Activated naive CD8-positive, alpha-beta T cell treated with anti-CD3 and anti-CD28 coated beads, Interleukin-2, amount 50 U/mL, for 16 hours (primary cell): ENCODE measurements at places on chromosomes 16 and 17.

GRCh38 chr17:13626703-13627102 is 25.0 kb upstream of the HS3ST3A1 start:
- DNase-seq: no peak

DNA sequence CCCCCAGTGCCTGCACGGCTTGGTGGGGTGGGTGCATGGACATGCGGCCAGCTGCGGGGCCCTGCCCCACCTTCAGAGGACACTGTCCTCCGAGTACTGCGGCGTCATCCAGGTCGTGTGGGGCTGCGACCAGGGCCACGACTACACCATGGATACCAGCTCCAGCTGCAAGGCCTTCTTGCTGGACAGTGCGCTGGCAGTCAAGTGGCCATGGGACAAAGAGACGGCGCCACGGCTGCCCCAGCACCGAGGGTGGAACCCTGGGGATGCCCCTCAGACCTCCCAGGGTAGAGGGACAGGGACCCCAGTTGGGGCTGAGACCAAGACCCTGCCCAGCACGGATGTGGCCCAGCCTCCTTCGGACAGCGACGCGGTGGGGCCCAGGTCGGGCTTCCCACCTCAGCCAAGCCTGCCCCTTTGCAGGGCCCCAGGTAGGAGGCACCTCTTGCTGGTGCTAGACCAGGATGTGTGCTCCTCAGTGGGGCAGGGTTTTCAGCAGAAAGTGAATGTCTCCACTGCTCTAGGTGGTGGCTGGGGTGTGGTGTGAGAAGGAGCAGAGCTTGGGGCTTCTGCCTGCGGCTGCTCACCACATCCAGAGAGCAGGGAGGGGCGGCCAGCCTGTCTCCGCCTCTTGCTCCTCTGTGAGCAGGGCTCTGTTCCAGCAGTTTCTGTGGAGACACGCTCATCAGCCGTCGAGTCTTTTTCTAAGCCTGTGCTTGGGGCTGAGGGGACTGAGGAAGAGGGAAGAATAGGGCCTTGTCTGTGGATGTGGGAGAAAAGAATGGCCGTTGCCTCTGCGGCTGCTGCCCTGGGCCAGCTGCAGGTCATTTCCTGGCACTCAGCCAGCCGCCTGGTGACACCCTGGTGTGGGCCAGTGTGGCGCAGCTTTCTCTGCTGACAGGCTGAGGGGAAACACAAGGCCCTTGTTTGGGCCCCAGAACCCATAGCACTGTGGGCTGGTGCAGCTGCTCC is 2.2 kb downstream of the ZNF276 start:
- peak; percentile 30 for DNase-seq

DNA sequence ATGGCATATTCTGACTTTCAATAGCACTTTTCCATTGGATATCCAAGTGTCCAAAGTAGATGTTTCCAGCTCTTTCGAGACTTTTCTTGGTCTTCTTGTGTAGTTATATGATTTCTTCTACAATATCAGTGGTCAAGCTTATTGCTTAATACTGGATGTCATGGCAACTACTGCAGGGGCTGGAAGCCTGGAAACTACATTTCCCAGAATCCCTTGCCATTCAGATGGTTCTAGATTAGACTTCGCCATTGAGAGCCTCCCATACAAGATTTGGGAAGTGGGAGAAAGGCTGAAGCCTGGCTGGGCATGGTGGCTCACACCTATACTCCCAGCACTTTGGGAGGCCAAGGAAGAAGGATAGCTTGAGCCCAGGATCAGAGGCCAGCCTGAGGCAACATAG is 153.6 kb downstream of the C16orf95 start:
- DNase-seq: no peak

DNA sequence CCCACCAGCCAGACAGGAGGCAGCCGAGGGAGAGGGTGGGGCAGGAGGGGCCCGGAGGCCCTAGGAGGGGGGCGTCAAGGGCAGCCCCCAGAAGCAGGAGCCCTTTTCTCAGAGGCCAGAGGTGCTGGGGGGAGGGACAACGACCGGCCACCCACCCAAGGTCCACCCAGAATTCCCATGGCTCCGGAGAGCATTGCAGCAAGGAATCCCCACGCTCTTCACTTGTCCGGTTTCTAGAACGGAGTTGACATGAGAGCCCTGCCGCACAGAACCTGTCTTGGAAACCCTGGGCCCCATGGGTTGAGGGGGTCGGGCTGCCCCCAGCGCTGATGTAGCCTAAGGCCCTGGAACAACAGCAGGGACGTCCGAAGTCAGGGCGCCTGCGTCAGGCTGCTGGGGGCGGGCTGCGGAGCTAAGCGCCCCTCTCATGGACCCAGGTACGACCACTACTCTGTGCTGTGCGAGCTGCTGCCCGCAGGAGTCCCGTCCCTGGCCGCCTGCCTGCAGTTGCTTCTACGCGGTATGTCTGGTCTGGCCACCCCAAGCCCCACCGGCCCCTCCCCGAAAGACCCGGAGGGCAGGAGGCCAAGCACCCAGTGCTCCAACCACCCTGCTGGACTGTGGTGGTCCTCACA is 11.2 kb downstream of the CYBC1 start:
- DNase-seq: no peak

DNA sequence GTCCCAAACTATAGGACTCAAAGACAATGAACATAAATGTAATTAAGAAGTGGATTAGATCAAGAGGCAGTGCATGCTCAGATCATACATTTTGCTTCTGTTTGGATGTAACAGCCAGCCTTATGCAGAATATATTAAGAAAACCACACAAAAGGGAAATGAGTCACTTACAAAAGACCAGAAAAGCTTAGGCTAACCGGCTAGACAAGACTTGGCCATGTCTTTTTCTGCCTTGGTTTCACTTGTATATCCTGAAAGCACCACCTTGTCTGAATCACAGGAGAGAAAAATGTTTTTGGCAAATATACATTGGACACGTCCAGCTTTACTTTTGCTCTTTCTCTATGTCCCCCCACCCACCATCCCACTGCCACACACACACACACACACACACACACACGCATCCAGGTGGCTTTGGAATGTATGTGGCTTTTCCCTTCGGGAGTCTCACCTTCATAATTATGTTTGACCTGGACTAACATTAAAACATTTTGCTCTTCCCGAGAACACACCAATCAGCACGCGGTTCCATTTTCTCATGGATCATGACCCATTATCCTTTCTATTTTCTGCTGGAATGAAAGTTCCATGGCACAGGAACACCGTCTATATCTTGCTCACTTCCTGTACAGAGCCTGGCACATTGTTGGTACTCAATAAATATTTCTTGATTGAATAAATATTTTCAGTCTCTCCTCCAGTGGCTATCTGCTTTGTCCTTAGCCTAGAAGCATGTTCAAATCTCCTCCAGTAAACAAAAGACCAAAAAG is 64.6 kb downstream of the CDK5R1 start:
- no peak for DNase-seq

- peak; percentile 100 for DNase-seq
Observed at GRCh38 chr16:30657866-30658730, at the start of gene FBRS. TSS of gene FBRS (plus strand) at chr16:30658431. CDS start at chr16:30659519, 1,088 bp downstream.

- no peak for DNase-seq
Observed at GRCh38 chr16:66335704-66336329, 30.7 kb upstream of the CDH5 start.

GRCh38 chr17:63019138-63019873 is 53.3 kb downstream of the TANC2 start:
- DNase-seq: no peak

GRCh38 chr16:578870-579405 is 9.2 kb downstream of the PIGQ start:
- peak; percentile 40 for DNase-seq

DNA sequence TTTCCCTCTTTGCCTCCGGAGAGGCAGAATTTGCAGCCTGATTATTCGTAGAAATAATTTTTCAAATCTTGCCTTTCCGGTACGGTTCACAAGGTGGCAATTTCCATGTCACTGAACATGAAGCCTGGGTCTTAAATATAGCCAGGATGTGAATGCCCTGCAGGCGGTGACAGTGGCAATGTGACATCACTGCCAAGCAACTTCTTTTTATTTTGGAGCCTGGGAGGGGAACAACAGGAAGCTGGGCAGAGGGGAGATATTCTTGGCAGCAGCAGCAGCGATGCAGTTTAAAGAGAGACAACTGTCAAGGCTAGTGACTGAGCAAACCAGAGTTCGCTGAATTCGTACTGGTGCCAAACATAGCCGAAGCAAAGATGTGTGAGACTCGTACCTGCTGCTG is 171.1 kb downstream of the SNX29 start:
- no peak for DNase-seq

GRCh38 chr17:35856603-35857002 is 12.1 kb downstream of the HEATR9 start:
- DNase-seq: no peak

GRCh38 chr16:85888405-85889331 is 10.3 kb upstream of the IRF8 start:
- peak; percentile 31 for DNase-seq

DNA sequence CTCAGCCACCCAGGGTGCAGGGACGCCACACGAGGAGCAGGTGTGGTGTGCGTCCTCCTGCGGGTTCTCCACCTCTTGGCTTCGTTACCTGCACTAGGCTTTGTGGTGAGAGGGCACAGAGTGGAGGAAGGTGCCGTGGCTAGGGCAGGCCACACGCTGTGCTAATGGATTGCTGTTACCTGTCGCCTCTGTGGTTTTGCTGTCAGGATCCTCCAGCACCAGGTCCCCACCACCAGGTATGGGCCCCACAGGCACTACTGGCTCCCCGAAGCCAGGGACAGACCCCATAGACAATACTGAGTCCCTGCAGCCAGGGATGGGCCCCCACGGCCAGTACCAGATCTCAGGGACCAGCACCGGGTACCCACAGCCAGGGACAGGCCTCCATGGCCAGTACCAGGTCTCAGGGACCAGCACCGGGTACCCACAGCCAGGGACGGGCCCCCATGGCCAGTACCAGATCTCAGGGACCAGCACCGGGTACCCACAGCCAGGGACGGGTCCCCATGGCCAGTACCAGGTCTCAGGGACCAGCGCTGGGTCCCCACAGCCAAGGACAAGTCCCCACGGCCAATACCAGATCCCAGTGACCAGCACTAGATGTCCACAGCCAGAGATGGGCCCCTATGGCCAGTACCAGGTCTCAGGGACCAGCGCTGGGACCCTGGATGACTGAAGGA is 315.6 kb downstream of the SEC14L1 start:
- DNase-seq: no peak

- no peak for DNase-seq
Observed at GRCh38 chr16:67658849-67659674, 998 bp downstream of the ACD start.

GRCh38 chr17:17822189-17822588 is 14.6 kb downstream of the SREBF1 start:
- no peak for DNase-seq

- DNase-seq: no peak
Observed at GRCh38 chr17:17400566-17401184, 76.1 kb upstream of the MED9 start.

DNA sequence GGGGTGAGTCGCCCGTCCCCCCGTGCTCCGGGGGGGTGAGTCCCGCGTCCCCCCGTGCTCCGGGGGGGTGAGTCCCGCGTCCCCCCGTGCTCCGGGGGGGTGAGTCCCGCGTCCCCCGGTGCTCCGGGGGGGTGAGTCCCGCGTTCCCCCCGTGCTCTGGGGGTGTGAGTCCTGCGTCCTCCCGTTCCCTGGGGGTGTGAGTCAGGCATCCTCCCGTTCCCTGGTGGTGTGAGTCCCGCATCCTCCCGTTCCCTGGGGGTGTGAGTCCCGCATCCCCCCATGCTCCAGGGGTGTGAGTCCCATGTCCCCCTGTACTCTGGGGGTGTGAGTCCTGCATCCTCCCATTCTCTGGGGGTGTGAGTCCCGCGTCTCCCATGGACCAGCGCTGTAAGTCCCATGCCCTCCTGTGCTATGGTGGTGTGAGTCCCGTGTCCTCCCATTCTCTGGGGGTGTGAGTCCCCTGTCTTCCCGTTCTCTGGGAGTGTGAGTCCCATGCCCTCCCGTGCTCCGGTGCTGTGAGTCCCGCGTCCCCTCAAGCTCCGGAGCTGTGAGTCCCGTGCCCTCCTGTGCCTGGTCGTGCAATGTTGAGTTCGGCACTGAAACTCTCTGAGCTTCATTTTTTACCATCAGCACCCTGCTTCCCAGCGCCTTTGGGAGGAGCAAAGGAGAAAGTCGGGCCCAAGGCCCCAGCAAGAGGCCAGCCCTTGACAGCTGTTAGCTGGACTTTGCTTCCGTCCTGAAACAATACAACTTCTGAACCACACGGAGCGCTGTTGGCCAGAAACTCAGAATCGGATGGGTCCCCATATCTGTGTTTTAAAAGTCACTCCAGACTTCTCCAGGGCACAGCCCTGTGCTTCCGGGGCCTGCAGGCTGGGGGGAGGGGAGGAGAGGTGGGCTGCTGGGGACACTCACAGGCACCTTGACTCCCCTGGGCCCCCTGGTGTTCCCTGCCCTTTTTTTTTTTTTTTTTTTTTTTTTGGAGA is 11.5 kb upstream of the ZC3H18 start:
- no peak for DNase-seq

GRCh38 chr16:88886845-88887521 is 20.5 kb upstream of the PABPN1L start:
- DNase-seq: no peak

GRCh38 chr16:50505714-50506542 is 42.3 kb upstream of the NKD1 start:
- no peak for DNase-seq

GRCh38 chr16:84943620-84944019 is 67.7 kb downstream of the ZDHHC7 start:
- no peak for DNase-seq
